Cerebellar nuclear complex (tissue), 1 donor: ENCODE measurements at places on chromosomes 12 and 14.
A peak's percentile ranks its signal among the peaks of the same experiment; 100 is the strongest.

- no peak for DNase-seq
Observed at GRCh38 chr14:30345511-30345910, 213.4 kb upstream of the G2E3 start.

DNA sequence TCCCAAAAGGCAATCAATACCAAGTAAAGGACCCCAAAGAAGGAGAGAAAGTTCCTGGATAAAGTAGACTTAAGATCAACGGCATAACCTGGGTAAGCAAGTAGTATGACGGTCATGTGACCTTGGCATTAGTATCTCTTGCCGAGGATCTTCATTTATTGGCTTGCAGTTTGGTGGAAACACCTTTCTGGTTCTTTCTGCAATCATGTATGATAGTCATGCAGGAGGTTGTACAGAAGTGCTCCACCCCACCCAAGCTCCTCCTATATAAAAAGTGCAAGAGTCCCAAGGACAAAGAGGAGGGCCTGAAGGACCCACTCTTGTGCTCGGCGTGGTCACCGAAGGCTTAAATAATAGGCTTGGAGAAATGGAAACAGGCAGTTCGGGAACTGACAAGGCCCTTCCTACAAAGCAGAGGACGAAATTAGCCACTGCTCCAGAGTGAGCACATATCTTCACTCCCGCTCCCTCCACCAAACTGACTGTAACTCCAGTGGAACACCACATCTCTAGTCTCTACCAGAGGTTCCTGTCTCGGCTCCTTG lies 750 bp downstream of the CS start:
- no peak for DNase-seq

DNA sequence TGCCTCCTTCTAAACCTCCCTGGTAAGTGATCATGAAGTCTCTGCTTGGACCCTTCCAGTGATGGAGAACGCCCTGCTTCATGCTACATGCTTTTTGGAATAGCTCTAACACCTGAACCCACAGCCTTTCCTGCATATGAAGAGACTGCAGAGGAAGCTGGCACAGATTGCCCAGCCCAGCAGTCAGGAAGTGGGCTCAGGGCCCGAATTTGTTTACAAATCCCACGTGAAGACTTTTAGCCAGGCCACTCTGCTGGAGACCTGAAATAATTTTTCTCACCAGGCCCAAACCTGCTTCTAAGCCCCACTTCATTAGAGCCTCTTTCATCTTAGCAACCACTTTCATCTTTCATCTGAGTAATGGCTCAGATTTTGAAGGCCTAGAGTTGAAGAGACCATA lies 22.9 kb downstream of the RTN1 start:
- DNase-seq, result peak; percentile 30

GRCh38 chr12:104115587-104115975 lies 22.4 kb downstream of the NFYB start:
- DNase-seq, result no peak

GRCh38 chr12:128829861-128830504 lies 6.2 kb upstream of the SLC15A4 start:
- no peak for DNase-seq

- no peak for DNase-seq
Observed at GRCh38 chr14:96594961-96595360, 92.8 kb downstream of the PAPOLA start.

DNA sequence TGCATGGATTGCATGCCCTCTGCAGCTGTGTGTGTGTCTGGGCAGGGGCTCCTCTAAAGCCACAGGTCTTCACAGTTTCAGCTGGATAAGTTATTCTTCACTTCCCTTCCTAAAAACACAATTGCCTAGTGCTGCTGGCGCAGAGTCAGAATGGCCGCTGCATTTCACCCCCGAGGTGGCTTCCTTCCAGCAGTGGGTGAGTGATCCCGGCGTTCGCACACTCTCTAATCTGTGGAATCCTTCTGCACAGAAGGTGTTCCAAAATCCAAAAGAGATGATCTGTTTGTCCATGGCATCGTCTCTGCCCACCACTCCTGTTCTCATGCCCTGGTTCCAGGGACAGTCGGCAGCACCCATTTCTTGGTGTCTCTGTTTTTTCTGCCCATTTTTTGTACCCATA lies 340.7 kb downstream of the DPF3 start:
- no peak for DNase-seq

GRCh38 chr12:71371122-71371521 lies 68.5 kb upstream of the LGR5 start:
- no peak for DNase-seq

DNA sequence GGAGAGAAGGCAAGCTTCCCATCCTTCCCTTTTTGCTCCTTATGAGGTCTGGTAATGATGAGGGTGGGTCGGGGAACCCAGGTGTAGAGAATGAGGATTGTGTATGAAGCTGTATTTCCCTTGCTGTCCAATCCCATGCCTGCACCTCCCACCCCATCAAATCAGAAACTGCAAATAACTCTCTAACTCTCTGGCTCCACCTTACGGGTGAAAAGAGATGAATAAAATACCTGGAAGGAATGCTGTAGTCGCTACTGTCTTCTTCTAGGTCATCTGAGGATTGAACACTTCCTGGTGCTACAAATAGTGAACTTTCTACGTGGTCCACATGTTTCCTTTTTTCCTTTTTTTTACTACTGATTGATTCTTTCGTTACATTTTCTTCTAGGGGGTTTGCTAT lies 38.9 kb upstream of the DICER1 start:
- DNase-seq, result no peak

DNA sequence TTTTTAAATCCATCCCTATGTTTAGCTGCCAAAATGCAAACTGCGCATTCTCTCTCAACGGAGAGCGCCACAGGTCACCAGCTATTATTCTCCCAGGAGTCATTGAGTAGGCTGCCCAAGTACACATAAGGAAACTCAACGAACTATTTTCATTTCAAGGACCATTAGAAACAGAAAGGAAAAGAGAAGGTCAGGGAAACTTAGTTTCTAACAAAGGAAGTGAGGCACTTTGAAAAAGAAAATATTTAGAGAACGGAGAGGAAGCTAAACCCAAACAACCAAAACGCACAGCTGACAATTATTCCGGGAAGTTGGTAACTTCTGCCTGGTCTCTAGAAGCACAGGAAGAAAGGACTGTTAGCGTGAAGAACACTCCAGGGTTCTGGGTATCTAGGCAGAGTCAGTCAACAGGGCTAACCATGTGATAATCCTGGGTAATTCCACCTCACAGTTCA lies 23.5 kb downstream of the GPHB5 start:
- no peak for DNase-seq

- no peak for DNase-seq
Observed at GRCh38 chr14:75513911-75514672, 8.2 kb upstream of the BATF start.

GRCh38 chr14:65079201-65079600 lies 23.1 kb downstream of the MAX start:
- DNase-seq, result no peak

DNA sequence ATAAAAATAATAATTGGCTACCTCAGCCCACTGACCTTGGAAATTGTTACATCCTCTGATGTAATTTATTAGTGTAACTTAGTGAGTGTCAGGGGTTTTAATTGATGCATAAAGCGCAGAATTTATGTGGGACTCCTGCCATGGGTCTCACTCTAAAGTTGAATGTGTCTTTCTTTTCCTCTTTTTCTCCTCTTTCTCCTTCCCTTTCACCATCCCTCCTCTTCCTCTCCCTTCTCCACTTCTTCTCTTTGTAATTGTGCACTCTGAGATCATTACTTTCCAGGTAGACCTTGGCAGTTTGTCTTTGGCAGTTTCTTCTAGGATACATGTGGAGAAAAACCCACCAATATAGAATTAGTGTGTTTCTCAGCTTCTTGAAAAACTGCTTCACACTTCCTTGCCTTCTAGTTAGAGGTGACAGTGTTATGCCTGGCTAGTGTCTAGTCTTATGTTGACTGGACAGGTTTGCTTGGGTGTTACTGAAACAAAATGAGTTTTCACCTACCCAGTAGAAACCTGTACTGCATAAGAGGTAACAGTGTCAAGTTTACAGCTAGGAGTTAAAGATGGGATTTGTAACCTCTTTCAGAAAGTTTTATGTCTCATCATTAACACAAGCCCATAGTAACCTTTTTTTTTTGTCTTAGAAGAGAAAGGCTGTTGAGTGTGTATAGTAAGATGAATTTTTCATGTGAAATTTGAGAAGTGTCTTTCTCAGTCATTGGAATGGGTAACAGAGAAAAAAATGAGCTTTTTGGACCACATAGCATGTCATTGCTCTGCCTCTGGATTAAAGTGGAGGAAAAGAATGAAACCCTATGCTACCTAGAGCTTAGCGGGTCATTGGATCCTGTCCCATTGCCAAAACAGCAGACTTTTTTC lies 18.6 kb downstream of the PELI2 start:
- no peak for DNase-seq

GRCh38 chr12:19894803-19895202 lies 455.5 kb downstream of the AEBP2 start:
- no peak for DNase-seq

GRCh38 chr12:94841904-94842610 lies 161.4 kb downstream of the NDUFA12 start:
- no peak for DNase-seq

GRCh38 chr12:119412811-119413794 lies 78.6 kb downstream of the CCDC60 start:
- no peak for DNase-seq
